Parietal lobe (tissue), 2 donors: ENCODE measurements at places on chromosomes 1 and 21. TPM values are rescaled to one million over a fixed set of nuclear protein-coding genes. Genes with fewer than 3 reads are reported as not detected.

Gene GJB3
- not detected for total RNA-seq

Gene SAMD11
- not detected for total RNA-seq

Gene ADORA3
- total RNA-seq, result 2.2 TPM

Gene OR2L8
- 5.0 TPM for total RNA-seq

Gene BEND5
- total RNA-seq, result 16.0 TPM

Gene CENPF
- total RNA-seq, result 30.0 TPM

Gene NECTIN4
- not detected for total RNA-seq

Gene RXFP4
- not detected for total RNA-seq

Gene NTRK1
- total RNA-seq, result 0.31 TPM

Gene NOS1AP
- total RNA-seq, result 16.6 TPM

Gene ST6GALNAC5
- total RNA-seq, result 41.0 TPM

Gene FAM151A
- not detected for total RNA-seq

Gene HAO2
- total RNA-seq, result not detected

Gene KCNK2
- total RNA-seq, result 66.0 TPM

Gene OR2T35
- total RNA-seq, result not detected

Gene TMCC2
- total RNA-seq, result 46.3 TPM

Gene EDARADD
- total RNA-seq, result 3.1 TPM

Gene HSD3B1
- not detected for total RNA-seq

Gene LRRC3
- total RNA-seq, result 13.5 TPM

Gene ALDH9A1
- 72.6 TPM for total RNA-seq

Gene MAP10
- total RNA-seq, result 8.5 TPM

Gene ITLN2
- total RNA-seq, result not detected

Gene ZNF281
- total RNA-seq, result 44.4 TPM

Gene MSH4
- total RNA-seq, result 1.9 TPM

Gene YBEY
- total RNA-seq, result 15.7 TPM

Gene C1orf116
- under 0.01 TPM for total RNA-seq

Gene CDA
- total RNA-seq, result not detected

Gene S100A8
- total RNA-seq, result 1.6 TPM

Gene LCE1D
- total RNA-seq, result not detected

Gene ARHGEF11
- 85.1 TPM for total RNA-seq

Gene GRHL3
- total RNA-seq, result not detected

Gene SPATA1
- total RNA-seq, result 0.63 TPM

Gene ARMH1
- 10.6 TPM for total RNA-seq

Gene GSTM1
- total RNA-seq, result 10.3 TPM

Gene S100A9
- total RNA-seq, result 9.1 TPM

Gene C1orf141
- not detected for total RNA-seq

Gene PLK3
- 13.1 TPM for total RNA-seq

Gene DMRTB1
- not detected for total RNA-seq

Gene SPRR1B
- total RNA-seq, result not detected

Gene RPE65
- total RNA-seq, result 0.31 TPM

Gene RSPO1
- total RNA-seq, result not detected

Gene ATP6V1G3
- total RNA-seq, result not detected

Gene AZIN2
- 21.6 TPM for total RNA-seq

Gene PRR9
- not detected for total RNA-seq

Gene SKI
- 32.2 TPM for total RNA-seq

Gene CRB1
- 58.2 TPM for total RNA-seq

Gene MROH9
- total RNA-seq, result not detected

Gene OR2M3
- 0.63 TPM for total RNA-seq

Gene PCAT6
- not detected for total RNA-seq

Gene LAD1
- total RNA-seq, result not detected

Gene FAAH
- 36.0 TPM for total RNA-seq

Gene MEX3A
- 69.5 TPM for total RNA-seq

Gene HPCA
- 29.4 TPM for total RNA-seq

Gene PLEKHA6
- 20.3 TPM for total RNA-seq

Gene RIPPLY3
- not detected for total RNA-seq

Gene FRRS1
- total RNA-seq, result 1.9 TPM

Gene ATG4C
- total RNA-seq, result 14.4 TPM

Gene PIK3C2B
- 59.2 TPM for total RNA-seq
